AG09309 (cell line): ENCODE measurements at places on chromosomes 1 and 21.
A peak's percentile ranks its signal among the peaks of the same experiment; 100 is the strongest.

DNA sequence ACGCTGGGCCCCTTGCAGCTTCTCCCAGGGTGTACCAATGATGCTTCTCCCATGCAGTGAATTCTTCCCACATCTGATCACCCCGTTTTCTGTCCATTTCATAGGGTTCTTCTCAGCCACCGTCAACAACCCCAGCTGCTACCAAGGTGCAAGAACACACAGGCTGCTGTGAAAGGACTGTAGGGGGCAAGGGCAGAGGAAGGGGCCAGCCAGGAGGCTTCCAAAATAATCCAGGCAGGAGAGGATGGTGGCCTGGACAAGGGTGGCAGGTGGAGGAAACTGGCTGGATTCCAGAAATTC, 113.3 kb upstream of the WNT4 start:
- no peak for DNase-seq

DNA sequence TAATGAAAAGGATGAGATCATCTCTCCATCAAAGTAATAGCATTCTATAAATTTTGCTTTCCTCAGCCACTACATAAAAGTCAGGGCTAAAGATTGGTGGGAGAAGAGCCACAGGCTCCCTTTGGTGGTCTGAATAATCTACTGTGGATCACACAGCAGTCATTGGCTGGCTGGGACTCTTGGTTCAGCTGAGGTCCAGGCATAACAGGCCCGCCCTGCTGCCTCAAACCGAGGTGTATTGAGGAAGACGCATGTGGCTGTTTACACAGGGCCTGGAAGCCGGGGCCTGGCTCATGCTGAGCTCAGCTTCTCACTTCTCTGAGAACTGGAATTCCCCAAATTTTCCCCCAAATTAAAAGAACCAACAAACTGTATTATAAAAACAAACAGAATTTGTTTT, 139.2 kb downstream of the PTPRC start:
- DNase-seq = no peak

- no peak for DNase-seq
These were observed 33.0 kb downstream of the LAMC2 start for GRCh38 chr1:183218971-183219615.

DNA sequence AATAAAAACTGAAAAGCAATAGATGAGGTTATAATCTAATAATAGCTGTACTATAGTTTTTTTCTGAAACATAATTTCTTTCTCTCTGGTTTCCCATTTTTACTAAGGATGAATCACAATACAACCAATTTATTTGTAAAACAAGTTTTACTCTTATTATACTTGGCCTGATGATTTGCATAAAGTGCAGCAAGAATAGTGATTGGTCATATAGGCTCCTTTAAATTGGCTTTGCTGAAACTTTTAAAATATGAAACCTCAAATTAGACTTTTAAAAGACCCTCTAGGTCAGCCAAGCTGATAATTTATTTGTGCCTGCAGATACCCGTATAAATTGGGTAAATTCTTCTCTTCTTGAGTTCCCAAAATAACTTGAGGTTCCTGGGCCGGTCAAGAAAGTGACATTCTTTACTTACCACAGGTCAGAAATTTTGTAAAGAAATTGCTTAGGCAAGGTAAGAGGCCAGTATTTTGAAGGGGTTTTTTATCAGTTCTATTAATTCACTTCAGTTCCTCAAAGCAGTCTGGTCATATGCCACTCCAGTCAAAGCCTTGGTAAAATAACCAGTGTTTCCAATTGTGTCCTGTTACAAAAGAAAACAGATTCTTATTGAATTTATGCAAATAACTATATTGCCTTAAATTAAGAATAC, 76.1 kb downstream of the C21orf91 start:
- DNase-seq = no peak

- no peak for DNase-seq
These were observed 726.5 kb downstream of the PTPRU start for GRCh38 chr1:29962831-29963247.

DNA sequence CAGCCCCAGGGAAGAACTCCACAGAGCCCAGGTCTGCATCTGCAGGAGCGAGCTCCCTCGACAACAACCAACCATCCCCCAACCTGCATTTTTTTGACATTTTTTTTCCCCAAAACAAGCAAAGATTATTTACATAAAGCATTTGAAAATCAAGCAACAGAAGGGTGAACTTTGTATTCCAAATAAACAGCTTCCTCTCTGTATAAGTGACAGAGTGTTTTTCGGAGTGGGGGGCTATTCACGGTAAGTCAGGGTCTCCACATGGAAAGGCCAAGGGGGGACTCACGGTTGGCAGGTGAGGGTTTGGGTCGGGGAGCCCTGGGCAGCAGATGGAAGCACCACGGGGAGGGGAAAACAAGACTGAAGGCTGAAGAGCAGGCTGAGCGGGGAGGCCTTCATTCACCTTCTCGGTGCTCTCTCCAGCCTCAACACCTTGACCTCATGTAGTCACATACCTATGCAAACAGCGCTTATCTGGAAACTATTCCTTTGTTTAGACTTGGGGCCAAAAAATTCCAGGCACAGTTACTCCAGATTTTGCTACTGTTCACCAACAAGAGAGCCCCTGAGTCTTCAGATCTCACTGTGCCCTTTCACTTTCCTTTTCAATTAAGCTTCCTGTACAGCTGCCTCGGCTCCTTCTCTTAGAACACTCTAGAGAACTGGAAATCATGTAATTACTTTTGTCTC, 27.6 kb downstream of the C2CD2 start:
- no peak for DNase-seq

- no peak for DNase-seq
These were observed 103.0 kb downstream of the KIAA0319L start for GRCh38 chr1:35454176-35454575.

GRCh38 chr1:186680245-186681061, at the start of gene PTGS2:
PTGS2 (minus strand) TSS chr1:186680423; CDS start chr1:186680290, 133 bp downstream.
- peak; percentile 90 for DNase-seq

DNA sequence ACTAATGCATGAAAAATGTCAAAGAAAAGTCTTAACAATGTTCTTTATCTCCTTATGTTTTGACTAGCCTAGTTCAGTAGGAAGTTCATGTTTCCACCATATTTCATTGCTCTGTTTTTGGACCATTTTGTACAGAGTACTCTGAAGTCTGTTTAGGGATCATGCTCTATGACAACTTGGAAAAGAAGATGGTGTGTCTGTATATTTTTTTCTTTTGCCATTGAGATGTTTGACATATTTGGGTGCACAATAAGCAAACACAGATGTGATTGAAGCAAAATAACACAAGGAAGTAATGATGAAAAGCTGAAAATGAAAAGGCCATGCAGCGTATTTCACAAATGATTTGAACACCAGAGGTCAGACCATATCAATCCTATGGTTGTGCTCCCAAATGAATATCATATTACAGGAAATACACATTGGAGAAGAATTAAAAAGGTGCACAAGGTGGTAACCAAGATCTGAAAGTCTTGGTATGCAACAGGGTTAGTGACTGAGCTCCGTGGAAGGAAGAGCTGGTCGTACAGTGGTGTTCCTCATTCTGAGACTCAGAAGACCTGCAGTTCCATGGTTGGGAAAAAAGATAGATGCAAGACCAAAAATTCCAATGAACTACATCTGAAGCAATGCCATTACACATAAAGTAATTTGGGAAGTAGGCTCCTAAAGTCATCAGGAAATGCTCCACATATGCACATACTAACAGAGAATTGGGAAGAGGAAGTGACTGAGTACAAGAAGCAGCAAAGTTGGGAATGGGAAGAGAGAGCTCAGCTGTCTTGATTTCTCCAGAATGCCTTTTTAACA, 463.5 kb downstream of the LMO4 start:
- no peak for DNase-seq

- no peak for DNase-seq
These were observed 3.4 kb upstream of the ANGPTL3 start for GRCh38 chr1:62593825-62594394.

- no peak for DNase-seq
These were observed 22.8 kb downstream of the KIAA1614 start for GRCh38 chr1:180935326-180936109.

DNA sequence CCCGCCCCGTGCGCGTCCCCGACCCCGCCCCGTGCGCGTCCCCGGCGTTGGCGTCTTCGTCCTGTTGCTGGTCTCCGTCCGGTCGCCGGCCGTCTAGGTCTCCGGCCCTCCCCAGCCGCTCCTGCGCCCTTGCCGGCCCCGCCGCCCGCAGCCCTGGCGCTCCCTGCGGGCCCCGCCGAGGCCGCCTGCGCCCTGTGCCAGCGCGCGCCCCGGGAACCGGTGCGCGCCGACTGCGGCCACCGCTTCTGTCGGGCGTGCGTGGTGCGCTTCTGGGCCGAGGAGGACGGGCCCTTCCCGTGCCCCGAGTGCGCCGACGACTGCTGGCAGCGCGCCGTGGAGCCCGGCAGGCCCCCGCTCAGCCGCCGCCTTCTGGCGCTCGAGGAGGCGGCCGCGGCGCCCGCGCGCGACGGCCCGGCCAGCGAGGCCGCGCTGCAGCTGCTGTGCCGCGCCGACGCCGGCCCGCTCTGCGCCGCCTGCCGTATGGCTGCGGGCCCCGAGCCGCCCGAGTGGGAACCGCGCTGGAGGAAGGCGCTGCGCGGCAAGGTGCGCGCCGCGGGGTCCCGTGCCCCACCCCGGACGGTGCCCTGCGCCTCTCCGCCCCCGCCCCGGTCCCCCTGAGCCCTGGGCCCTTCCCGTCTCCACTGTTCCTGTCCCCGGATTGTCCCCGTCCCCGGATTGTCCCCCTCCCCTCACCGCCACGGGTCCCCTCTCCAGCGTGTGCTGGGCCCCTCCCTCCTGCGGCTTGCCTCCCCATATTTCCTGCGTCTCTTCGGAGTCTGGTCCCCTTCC, at the start of gene RNF187:
Gene RNF187, plus strand, starts transcription at position 47 of the 789 bp plus-strand sequence.
- no peak for DNase-seq

GRCh38 chr1:83112248-83112885, 886.6 kb downstream of the TTLL7 start:
- DNase-seq = no peak

GRCh38 chr1:168031198-168031597, 94.3 kb upstream of the MPC2 start:
- no peak for DNase-seq

DNA sequence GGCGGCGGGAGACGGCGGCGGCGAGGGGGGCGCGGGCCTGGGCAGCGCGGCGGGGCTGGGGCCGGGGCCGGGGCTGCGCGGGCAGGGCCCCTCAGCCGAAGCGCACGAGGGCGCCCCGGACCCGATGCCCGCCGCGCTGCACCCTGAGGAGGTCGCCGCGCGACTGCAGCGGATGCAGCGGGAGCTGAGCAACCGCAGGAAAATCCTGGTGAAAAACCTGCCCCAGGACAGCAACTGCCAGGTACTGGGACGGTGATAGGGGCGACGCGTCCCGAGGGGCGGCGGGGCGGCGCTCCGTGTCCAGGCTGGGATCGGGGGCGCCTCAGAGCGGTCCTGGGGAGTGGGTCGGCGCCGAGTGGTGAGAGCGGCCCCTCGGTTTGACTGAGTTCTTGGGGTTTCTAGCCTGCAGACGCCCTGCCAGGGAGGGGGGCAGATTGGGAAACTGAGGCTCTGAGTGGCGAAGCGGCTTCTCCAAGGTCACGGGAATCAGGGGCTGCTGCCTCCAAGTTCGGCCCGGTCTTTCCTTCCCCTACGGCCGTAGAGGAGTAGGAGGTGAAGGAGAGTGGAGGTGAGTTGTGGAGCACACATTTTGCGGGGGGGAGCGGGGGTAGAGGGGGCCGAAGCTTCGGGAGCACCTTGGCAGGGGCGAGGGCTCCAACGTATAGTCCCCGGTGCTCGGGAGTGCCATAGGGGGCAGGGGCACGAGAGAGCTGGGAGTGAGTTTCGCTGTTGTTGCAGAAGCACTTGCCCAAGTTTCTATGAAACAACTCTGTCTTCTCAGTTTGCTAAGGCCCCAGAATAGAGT, 508 bp downstream of the RAVER2 start:
- no peak for DNase-seq

DNA sequence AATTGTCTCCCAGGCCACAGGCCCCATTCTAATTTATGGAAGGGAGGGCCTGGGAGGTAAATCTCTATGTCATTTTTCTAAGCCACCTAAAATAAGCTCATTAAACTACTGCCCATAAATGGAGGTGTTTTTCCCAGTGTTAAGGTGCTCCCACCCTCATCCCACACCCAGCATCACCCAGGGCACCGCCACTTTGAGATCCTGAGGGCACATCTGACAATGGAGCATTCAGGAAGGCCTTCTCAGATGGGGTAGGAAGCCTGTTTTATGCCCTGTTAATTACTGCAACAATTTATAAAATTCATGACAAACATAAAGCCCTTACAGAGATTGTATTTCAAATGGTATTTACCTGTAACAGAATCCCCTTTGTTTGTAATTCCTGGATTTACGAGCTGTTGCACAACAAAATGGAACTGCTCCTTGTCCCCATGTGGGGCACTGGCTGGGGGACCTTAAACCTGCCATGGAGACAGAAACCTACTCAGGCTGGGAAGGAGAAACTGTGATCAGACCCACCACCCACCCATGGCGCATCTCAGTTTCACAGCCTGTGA, 319.5 kb upstream of the USP24 start:
- no peak for DNase-seq

GRCh38 chr1:59730302-59730701, 84.4 kb upstream of the HOOK1 start:
- DNase-seq = peak; percentile 80

DNA sequence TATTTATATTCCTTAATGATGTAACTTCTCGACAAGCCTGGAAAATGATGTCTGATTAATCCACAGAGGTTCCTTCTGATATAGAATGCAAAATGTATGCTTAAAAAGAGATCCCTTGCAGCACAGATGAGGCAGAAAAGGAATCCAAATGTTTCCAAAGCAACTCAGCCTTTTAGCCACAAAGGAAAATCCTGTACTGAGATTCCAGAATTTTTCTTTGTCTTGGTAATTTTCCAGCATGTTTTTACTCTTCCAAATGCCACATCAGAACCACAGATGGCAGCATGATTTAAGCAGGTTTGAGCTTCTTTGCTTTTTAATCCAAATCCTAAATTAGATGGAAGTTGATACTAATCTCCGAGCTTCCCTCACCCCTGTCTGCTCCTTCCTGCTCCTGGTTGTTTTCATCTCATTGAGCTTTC, 176.4 kb upstream of the PALMD start:
- DNase-seq = no peak
